Activated gamma-delta T cell treated with Interleukin-2 at 50 U/mL for 16 hours (primary cell): ENCODE measurements at places on chromosomes 4 and X.

DNA sequence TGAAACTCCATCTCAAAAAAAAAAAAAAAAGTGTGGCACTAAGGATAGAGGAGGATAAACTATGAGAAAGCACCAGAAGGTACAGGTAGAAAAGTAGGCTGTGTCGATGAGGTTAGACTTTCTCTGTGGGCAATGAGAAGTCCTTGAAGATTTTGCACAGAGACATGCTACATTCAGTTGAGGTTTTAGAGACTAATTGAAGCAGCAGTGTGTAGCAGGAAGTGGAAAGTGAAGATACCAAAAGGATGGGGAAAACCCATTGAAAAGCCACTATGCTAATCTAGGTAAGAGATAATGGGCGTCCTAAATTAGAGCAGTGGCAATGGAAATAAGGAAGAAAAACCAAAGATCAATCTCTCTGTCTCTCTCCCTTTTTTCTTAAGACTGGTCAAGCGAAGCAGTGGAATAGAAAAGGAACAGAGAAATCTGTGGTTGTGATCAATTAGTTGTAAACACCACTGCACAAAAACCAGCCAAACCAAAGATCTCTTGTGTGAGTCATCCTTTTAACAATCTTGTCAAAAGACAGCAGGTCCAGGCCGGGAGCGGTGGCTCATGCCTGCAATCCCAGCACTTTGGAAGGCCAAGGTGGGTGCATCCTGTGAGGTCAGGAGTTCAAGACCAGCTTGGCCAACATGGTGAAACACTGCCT is 3.5 kb downstream of the SPINK2 start:
- no peak for DNase-seq

DNA sequence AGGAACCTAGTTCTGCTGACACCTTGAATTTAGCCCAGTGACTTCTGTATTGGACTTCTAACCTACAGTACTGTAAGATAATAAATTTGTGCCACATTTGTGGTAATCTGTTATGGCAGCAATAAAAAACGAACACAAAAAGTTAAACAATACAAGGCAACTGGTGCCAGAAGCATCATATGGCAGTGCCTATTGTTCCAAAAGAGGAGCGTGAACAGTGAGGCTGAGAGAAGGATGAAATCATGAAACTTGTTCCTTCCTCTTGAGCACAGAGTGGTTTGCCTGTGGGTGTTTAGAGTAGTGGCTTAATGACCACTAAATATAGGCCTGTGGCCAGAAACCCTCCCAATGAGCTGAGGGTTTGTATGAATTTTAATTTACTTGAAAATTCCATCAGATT is 69.7 kb upstream of the PGRMC2 start:
- DNase-seq = no peak

DNA sequence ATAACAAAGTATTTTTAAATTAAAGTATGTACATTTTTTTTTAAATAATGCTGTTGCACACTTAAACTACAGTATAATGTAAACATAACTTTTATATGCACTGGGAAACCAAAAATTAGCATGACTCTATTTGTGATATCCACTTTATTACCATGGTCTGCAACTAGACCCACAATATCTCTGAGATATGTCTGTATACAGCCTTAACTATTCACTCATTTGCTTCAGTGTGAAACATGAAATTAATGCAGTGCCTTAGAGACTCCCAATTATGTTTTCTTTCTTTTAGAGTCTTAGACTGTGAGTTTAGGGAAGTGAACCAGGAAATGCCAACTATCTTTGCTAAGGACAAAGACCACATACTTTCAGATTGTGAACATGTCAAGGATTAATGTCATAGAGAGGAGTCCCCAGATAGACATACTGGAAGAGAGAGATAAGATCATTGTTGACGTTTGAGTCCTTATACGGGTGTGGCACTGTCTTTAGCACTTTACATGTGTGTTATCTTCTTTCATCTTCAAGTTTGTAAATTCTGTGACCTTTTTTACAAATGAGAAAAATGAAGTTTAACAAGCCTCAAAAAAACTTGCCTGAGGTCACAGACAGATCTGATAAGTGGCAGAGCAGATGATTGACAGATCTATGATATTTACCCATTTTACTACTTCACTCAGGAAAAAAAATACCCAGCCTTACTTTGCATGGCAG is 23.2 kb downstream of the CXorf58 start:
- no peak for DNase-seq

DNA sequence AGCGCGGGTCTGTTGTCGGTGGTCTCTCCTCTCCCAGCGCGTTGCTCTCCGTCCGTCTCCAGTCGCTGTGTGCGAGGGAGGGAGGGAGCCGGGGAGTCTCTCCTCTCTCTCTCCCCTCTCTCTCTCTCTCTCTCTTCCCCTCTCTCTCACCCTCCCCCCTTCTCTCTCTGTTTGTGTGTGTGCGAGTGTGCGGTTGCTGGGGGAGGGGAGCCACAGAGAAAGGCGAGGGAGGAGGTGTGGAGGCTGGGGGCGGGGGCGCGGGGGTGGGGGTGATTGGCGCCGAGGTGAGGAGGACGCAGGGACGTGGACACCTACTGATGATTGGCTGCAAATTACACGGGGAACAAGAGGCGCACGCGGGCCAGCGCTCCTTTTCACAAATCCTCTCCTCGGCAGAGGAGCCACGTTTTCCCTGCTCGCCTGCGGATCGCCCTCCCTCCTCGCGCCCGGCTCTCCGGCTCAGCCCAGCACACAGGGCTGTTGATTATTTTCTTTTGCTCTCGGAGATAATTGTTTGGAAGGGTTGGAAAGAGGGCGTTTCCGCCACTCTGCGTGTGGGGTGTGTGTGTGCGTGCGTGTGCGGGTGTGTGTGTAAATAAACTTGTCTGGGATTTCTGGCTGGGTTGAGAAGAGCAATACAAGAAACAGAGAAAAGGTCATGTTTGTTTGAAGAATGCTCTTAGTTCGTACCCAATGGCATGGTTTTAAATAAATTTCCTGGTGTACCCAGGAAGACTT is at the start of gene CXXC4:
TSS of gene CXXC4 (minus strand) at position 73 of the 738 bp plus-strand sequence. CDS start 3,092 bp downstream, outside the sequence.
- peak; percentile 6 for DNase-seq

- DNase-seq = no peak
Observed at GRCh38 chrX:103356130-103356798, at the start of gene TCEAL9. TCEAL9 (plus strand) TSS chrX:103356506; CDS start chrX:103357685, 1,179 bp downstream.

- DNase-seq = no peak
Observed at GRCh38 chrX:37726346-37726745, 40.8 kb downstream of the XK start.

DNA sequence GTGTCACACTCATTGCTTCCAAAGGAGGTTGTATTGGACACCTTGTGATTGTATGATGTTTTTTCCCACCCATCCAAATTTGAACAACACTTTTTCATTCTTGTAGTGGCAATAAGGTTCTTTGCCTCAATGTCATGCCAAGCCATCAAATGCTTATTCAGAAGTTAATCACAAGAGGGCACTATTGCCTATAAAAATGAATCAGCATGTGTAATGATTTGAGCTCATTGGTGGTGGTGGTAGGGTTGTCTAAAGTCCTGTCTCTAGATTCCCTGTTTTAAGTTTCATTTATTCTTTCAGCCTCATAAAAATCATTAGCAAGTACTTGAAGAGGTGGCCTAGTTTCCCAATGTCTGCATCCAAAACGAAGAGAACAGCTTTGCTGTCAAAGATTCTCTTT is 37.0 kb downstream of the IRS4 start:
- no peak for DNase-seq

DNA sequence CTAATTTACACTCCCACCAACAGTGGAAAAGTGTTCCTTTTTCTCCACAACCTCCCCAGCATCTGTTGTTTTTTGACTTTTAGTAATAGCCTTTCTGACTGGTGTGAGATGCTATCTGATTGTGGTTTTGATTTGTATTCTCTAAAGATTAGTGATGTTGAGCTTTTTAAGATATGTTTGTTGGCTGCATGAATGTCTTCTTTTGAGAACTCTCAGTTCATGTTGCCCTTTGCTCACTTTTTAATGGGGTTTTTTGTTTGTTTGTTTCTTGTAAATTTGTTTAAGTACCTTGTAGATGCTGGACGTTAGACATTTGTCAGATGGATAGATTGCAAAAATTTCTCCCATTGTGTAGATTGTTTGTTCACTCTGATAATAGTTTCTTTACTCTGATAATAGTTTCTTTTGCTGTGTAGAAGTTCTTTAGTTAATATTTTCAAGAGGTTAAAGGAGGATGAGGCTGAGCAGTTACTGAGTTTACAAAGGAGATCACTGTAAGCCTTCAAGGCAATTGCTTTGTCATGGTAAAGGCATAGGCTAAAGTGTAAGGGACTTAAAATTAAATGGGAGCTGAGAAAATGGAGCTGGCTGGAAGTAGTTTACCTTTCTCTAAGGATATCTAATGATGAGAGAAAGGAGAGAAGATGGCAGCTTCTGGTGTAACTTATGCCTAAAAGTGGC is 323.4 kb downstream of the PCDH7 start:
- no peak for DNase-seq

GRCh38 chr4:145830699-145831098 is 107.9 kb downstream of the ZNF827 start:
- no peak for DNase-seq
